Stimulated activated CD8-positive, alpha-beta memory T cell treated with anti-CD3 and anti-CD28 coated beads, Interleukin-7, amount 100 ng/mL, for 1 hour (primary cell): ENCODE measurements at places on chromosomes 7 and 10.

GRCh38 chr10:110324805-110325280 is 20.1 kb upstream of the SMNDC1 start:
- DNase-seq, result no peak

DNA sequence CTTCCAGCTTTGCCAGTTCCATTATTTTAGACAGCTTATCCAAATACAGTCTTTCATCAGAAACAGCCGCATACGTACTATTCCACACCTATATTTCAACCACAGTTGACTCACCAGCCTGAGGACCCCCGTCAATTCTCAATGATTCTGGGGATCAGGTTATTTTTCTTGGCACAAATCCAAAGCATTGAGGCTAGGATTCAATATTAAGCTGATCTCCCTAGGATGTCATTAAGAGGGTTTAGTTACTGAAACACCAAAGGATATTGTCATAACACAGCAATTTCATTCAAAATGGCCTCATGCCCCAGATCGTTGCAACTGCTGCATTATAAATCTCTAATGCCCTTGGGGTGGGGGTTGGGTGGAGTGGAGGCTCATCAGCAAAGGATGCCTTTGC is 214.6 kb downstream of the PTEN start:
- no peak for DNase-seq

DNA sequence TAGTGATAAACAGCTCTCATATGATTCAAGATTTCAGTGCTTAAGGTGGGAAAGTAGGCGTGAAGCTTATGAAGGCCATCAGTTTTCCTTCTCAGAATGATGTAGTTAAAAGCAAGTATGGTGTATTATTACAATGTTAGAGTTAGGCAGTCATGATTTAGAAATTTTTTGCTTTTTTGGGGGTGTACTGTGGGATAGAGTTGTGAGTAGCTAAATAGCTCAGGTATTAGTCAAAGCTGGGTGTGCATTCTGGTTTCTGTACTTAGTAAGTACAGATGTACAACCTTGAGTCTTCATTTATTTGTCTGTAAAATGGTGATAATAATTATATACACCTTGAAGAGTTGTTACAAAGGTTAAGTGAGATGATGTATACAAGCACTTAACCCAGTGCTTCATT is 52.2 kb downstream of the R3HCC1L start:
- DNase-seq, result no peak

DNA sequence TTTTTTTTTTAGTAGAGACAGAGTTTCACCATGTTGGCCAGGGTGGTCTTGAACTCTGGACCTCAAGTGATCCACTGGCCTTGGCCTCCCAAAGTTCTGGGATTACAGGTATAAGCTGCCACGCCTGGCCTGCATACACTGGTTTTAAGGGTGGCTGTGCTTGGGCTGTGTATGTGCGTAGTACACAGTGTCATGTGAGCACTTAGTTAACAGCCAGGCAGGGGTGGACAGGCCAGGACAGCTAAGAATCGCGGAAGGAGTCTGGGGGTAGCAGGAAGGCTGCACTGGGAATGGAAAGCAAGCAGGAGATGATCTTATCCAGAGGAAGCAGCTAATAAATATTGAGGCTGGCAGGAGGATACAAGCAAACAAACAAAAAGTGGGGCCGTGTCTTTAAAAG is 380.0 kb upstream of the GALNT17 start:
- no peak for DNase-seq

DNA sequence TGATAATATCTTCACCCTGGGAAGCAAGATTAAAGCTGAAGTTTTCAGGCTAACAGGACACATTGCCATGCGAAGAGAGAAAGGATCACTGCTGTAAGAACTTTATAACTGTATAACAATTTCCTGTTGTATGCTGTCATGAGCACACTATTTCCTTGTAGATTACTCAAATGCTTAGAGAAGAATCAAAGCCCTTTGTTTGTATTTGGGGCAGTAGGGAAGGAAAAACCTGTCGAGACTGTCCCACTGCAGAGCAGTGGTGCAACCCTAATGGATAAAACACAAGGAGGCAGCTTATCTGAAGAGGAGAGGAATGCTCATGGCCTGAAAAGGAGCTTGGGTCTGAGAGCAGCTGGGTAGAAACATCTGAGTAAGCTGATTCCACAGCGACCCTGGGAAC is 327.7 kb upstream of the NPSR1 start:
- DNase-seq, result no peak

DNA sequence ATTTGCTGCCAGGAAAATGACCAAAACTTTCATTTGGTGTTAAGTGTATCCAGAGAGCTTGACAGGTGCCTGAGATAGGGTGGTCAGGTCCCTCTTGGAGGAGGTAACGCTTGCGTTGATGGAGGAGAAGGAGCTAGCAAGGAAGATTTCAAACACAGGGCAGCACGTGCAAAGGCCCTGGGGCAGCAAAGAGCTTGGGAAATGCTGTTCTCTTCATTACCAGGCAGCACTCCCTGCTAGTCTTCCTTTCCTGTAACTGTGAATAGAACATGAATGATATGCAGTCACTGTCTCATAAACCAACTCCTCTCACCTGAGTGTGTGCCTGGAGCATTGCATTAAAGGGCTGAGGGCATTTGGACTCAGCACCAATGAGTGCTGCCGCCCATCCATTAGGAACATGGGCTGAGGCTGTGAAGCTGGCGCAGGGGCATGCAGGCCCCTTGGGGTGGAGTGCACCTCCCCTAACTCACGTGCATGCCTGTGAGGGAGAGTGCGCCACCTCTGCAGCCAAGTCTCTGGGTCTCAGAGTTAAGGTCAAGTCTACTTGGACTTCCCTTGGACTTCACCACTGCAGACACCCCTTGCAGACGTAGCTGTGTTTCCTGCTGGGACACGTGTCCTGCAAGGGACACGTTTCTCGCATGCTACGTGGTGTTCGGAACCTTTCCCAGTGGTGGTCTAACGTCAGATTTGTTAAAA is 136.8 kb downstream of the PAXIP1 start:
- DNase-seq, result no peak

- no peak for DNase-seq
These were observed 13.4 kb downstream of the SERPINE1 start for GRCh38 chr7:101140339-101140699.

DNA sequence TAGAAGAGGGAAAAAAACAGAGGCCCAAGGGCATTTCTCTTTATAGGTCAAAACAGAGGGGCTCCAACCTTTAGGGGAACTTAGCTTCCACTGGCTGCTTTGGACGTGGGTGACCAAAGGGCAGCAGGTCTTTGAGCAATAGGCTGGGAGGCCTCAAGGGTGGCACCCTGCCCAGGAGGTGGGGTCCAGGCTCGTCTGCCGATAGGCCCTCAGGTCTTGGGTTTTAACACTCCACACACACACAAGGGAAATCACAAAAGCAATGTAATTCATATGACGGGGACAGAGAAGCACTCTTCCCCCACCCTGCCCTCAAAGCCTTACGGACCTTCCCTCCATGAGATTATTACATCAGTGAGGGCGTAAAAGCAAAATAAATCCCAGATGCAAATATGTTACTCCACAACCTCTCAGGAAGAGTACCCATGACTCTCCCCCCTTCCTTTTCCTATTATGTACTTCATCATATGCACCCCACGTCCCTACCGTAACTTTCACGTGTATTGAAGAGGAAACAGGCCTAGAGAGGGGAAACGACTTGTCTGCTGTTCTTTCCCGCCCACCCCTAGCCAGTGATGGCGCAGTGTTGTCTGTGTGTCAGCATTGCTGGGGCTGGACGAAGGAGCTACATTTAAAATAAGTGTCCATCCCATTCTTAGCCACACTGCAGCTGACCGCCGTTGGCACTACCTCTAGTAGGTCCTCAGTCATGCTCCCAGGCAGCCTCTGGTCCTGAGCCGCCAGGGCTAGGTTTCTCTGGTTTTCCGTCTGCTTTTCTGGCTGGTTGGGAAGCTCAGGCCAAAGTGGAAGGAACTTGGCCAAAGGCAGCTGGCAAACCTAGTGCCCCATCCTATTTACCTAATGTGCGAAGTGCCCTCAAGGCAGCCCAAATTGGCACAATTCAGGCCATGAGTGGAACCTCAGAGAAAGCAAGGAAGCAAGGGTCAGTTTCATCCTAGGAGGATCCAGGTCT is 2.1 kb downstream of the PCBD1 start:
- no peak for DNase-seq

DNA sequence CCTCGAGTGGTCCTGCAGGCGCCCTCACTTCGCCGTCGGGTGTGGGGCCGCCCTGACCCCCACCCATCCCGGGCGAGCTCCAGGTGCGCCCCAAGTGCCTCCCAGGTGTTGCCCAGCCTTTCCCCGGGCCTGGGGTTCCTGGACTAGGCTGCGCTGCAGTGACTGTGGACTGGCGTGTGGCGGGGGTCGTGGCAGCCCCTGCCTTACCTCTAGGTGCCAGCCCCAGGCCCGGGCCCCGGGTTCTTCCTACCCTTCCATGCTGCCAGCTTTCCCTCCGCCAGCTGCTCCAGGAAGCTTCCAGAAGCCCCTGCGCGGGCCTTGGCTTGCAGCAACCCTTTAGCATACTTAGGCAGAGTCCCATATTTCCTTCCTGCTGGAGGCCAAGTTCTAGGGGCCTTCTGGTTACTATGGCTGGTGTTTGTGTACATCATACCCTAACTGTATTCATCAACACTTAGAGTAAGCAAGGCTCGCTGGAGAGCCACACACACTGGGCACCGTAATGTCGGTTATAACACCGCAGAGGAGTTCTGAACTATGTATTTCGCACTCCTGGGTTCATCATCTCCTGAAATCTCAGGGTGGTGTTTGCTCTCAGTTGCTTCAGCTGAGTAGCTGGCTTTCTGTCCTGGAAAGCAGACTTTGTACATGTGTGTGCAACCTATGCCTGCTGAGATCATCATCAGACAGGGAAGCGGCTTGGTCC is 471 bp downstream of the MGMT start:
- DNase-seq, result no peak

GRCh38 chr7:128155100-128155740 is 85.9 kb upstream of the LEP start:
- DNase-seq, result no peak

- no peak for DNase-seq
These were observed 48.1 kb upstream of the GATA3 start for GRCh38 chr10:8006274-8006999.
